ENCODE measurements at places on chromosomes 3 and 15.

- no peak for DNase-seq
Observed at GRCh38 chr15:75346796-75347221, at the start of gene NEIL1. Gene NEIL1, plus strand, starts transcription at chr15:75347039. Its CDS starts 1,867 bp downstream, at chr15:75348906.

GRCh38 chr3:86547692-86548091 lies 443.3 kb downstream of the VGLL3 start:
- DNase-seq, result no peak

GRCh38 chr15:66774001-66774814 lies 72.2 kb downstream of the SMAD6 start:
- DNase-seq, result peak; percentile 80

GRCh38 chr15:60576044-60576443 lies 97.1 kb upstream of the ICE2 start:
- no peak for DNase-seq

DNA sequence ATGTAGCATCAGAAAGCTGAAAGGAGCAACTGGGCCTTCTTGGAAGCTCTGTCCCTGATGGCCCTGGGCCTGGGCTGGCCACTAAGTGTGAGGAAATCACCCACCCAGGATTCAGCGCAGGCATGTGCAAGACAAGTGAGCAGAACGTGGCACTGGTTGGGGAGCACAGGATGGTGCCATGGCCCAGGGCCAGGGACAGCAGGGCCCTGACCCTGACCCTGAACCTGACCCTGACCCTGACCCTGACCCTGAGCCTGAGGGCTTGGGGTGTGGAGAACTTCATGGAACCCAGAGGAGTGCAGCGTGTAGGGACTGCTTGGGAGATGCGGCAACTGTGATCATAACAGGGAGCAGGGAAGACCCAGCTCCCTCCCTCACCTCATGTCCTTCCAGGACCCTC lies 5.9 kb upstream of the ALDH1L1 start:
- no peak for DNase-seq

DNA sequence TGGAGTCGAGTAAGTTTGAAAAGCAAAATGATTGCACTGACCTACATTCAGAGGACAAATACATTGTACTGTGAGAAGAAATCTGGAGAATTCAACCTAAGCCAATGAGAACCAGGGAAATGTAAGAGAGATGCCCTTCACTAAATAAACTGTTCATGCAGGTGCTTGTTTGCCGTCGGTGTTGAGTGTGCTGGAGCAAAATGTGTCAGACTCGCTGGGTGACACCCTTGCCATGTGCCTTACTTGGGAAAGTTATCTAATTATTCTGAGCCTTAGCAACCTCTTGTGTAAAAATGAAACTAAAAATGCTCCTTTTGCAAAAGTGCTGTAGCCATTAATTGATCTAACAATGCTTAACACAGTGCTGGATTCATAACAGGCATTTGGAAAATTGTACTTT lies 140.4 kb downstream of the GABRB3 start:
- DNase-seq, result no peak

- no peak for DNase-seq
Observed at GRCh38 chr15:57283774-57284503, 92.4 kb upstream of the CGNL1 start.

GRCh38 chr15:46126581-46126980 lies 491.8 kb downstream of the SQOR start:
- DNase-seq, result peak; percentile 23

DNA sequence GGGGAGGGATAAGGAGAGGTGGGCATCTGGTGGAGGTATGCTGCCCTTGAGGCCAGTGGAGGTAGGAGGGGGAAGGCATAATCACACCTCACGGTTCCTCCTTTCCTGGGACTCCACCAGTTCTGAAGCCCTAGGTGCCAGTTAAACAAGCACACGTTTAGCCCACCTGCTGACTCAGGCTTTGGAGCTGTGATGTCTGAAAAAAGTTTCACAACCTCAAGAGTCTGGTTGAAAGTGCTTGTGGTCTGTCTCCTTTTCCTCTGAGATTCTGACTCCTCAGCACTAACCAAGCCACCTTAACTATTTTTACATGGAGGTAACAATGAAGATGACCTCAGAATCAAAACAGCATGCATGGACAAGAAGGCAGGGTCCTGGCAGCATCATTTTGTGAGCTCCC lies 23.0 kb downstream of the HPS3 start:
- DNase-seq, result peak; percentile 36

DNA sequence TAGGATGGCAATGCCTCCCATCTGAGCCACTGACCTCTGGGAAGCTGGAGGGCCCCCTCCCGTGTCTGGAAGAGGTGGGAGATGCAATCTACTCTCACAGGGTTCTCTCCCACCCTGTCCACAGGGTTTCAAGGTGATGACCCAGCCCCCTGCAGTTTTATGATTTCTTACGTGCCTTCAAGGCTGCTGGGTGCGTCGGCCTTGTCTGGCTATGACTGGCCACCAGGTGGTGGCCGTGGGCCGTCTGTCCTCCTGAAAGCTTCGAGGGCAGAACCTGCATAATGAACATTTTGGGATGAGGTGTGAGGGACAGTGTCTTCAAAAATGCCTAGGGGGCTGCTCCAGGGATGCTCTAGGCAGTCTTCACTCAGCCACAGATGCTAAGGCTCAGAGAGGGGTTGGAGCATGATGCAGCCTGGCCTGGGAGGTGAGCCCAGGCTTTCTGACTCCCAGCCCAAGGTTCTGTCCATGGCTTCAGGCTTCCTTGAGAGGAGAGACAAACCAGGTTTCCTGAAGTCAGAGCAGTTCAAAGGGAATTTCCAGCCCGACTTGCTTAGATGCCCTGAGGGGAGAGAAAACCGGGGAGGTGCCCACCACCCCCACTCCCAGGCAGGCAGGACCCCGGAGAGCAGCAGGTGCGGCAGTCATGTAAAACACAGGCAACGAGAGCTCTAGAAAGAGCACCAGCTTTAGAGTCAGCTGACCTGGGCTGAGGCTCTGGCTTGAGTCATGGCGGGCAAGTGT lies 18.7 kb downstream of the ISG20 start:
- DNase-seq, result peak; percentile 55

- DNase-seq, result no peak
Observed at GRCh38 chr3:133989936-133990702, 39.6 kb downstream of the SLCO2A1 start.

GRCh38 chr15:90761629-90762028 lies 44.5 kb downstream of the BLM start:
- no peak for DNase-seq

DNA sequence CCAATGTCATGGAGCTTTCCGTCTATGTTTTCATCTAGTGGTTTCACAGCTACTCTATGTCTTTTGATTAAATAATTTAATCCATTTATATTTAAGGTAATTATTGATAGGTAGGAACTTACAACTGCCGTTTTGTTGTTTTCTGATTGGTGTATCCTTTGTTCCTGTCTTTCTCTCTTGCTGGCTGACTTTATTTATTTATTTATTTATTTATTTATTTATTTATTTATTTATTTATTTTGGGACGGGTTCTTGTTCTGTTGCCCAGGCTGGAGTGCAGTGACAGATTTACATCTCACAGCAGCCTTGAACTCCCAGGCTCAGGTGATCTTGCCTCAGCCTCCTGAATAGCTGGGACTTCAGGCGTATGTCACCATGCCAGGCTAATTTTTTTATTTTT lies 299.2 kb upstream of the COL8A1 start:
- DNase-seq, result no peak

DNA sequence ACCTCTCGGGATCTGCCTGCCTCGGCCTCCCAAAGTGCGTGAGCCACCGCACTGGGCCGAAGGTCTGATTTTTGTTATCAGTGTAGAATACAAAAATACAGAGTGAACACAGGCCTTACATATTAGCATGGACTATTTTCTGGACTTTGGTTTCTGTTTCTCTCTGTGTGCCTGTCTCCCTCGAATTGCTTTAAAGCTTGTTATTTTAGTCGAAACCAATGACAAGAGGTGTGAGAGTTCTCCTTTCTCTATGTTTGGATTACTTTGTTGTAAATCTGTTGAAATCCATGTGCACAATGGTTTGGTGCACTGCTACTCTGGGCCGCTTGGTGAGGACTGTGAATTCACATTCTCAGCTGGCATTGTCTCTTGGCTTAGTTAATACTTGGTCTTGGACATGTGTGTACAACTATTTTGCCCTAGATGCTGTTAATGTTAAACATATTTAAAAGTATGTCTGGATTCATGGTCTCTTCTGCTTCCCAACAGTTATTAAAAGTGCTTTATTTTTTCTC lies 23.9 kb downstream of the MED12L start:
- no peak for DNase-seq

DNA sequence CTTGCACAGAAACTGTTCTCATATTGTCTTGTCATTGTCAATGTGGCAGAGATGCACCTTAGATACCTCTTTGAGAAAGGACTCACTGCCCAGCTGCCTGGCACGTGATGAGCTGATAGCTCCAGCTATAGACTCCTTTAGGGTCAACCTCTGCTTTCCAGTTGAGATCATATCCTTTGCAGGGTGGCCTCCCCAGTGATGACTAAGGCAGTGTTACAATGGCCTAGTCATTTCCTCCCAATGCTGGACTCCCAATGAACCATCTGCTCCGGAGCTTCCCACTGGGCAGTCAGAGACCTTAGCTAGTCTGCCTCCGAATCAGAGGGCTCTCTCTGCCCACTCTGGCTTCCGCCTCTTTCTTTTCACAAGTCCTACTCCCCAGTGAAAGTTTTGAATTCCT lies 79.5 kb downstream of the CHRD start:
- no peak for DNase-seq

DNA sequence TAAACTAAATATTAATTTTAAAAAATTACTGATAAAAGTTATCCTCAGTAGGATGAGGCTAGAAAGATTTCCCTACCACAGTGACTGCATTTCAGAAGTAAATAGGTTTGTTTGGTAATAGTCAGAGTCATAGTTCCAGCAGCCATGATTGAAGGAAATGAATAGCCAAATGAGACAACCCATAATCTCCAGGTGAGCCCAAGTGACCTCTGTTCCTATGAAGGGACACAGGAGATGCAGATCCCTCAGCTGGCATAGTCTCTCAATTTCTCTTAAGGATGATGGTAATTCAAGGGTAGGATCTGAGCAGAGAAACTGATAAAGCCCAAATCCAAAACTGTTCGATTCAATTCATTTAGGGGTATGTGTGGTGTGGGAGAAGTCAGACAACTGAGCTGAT lies 461.8 kb downstream of the RAP2B start:
- DNase-seq, result no peak

DNA sequence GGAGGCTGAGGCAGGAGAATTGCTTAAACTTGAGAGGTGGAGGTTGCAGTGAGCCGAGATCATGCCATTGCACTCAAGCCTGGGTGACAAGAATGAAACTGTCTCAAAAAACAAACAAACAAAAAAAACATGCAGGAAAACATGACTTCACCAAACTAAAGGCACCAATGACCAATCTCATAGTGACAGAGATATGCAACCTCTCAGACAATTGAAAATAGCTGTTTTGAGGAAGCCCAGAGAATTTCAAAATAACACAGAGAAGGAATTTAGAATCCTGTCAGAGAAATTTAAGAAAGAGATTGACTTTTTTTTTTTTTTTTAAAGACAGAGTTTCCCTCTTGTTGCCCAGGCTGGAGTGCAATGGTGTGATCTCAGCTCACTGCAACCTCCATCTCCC lies 26.1 kb downstream of the NCBP2 start:
- DNase-seq, result no peak

- no peak for DNase-seq
Observed at GRCh38 chr3:25036633-25037032, 391.4 kb upstream of the RARB start.

GRCh38 chr3:192980632-192981031 lies 63.0 kb upstream of the MB21D2 start:
- no peak for DNase-seq

GRCh38 chr3:9779721-9780457 lies 10.1 kb upstream of the CAMK1 start:
- DNase-seq, result no peak

DNA sequence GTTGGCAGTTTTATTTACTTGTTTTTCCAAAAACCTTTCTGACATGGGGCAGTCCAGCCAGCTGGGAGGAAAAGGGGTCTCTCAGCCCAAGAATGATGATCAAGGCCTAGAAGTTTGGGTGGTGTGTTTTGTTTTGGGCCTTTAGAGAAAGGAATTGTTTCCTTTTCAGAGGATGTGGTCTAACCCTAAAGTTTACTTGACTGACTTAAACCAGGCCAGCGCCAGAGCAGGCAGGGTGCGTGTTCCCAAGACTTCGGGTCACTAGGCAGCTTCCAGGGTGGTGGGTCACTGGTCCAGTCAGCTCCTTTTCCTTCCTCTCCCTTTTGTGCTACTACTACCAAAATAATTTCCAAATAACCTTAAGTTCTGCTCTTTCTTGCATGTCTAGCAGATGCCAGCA lies 4.9 kb downstream of the FLNB start:
- no peak for DNase-seq

DNA sequence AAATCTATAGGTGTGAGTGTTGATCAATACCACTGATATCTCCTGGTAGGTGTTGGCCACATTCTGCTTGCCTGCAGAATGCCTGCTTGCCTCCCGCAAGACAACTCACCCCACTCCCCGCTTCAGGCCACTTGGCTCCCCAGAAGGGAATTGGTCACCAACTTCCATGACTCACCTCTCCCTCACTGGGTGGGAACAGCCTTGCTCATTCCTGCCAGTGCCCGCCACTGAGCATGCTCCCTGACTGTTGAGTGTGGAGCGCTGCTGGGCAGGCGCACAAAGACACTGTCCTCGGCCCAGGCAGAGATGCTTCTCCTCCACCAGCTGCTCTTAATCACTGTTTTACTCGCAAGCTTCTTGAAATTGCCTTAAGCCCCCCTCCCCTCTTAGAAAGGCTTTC lies 57.3 kb upstream of the PPP2R3A start:
- no peak for DNase-seq

DNA sequence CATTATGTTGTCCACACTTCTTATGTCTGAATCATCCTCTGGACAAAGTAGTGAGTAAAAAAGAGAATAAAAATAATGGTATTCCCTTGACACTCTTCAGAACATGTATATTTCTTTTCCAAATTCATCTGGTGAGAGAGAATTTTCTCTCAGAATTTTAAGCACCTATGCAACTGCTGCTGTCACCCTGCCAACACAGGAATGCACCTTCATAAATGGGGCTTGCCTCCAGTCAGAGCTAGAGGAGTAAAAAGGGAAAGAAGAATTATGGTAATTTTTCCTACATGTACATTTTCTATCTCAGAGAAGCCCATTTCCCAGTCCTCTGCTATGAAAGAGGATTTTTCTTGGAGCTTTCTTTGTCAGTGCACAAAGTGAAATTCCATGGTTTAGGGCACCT lies 92.2 kb upstream of the ALCAM start:
- DNase-seq, result no peak

GRCh38 chr15:62841269-62841628 lies 201.3 kb upstream of the TPM1 start:
- DNase-seq, result peak; percentile 44

GRCh38 chr3:126932188-126932931 lies 50.6 kb upstream of the PLXNA1 start:
- peak; percentile 37 for DNase-seq

GRCh38 chr3:33061782-33062181 lies 35.2 kb downstream of the GLB1 start:
- peak; percentile 79 for DNase-seq
